Astrocyte of the spinal cord (primary cell): ENCODE measurements at places on chromosomes 3 and 15.
A peak's percentile ranks its signal among the peaks of the same experiment; 100 is the strongest.

DNA sequence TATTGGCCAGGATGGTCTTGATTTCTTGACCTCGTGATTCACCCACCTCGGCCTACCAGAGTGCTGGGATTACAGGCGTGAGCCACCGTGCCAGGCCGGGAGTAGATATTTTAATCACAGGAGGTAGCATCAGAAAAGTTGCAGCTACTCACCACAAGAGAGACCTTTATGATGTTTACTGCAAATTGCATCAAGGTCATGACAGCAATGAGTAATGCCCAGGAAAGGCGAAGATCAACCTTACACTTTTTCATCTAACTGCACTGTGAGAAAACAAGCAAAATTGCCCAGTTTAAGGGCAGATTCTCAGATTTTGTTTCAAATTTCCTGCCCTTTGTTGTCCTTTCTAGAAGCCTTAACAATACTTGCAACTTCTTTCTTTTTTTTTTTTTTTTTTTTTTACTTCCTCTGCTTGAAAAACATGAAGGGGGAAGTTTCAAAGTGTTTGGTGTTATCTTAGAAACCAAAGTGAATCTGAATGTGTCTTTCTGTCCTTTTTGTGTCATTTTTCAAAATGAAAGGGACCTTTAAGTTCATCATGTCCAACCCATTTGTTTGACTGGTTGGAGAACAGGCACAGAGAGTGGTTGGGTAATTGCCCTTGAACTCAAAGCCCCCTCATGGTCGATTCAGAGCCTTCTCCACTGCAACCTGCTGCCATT is 25.0 kb downstream of the TGFBR2 start:
- no peak for DNase-seq

DNA sequence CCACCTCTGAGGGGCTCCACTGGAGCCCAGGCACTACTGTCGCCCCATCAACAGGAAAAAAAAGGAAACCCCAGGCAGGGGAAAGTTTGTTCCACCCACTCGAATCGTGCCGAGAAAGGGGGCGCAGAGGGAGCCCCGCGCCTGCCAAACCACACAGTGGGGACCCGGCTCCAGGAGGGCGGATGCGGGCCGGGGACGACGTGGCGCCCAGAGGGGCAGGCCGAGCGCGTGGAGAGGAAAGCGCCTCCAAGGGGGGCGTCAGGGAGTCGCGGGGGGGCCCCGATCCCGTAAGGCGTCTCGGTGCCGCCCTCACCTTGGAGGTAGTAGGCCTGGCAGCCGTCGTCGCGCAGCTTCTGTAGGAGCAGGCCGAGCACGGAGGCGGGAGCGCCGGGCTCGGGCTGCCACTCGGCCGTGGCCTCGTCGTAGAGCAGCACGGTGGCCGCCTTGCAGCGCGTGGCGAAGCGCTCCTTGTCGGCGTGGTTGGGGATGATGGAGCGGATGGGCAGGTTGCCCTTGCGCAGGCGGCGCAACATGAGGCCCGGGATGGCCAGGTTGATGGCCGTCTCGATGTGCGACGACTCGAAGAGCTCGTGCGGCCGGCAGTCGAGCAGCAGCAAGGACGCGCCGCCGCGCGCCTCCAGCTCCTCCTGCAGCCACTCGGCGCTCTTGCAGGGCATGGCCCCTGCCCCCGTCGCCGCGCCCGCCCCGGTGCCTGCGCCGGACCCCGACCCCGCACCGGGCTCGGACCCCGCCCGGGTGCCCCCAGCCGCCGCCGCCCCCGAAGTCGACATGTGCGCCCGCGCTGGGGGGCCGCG is 627 bp downstream of the DUSP7 start:
- peak; percentile 42 for DNase-seq

DNA sequence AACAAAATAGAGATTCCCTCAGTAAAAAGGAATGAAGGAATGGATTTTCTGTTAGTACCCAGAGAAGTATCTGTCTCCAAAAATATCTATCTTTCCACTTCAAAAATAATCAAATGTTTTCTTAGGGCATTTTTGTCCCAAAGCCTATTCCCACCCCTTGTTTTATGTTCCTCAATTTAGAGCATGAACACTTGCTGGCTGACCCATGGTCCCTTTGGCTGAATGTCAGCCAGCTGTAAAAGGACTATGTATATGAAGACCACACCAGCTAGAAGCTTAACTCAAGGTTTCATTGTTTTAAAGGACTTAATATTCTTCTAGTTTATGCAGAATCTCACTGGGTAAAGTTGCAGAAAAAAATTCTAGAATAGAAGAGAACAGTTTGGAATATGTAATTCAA is 931.2 kb downstream of the MCTP2 start:
- DNase-seq, result peak; percentile 78

DNA sequence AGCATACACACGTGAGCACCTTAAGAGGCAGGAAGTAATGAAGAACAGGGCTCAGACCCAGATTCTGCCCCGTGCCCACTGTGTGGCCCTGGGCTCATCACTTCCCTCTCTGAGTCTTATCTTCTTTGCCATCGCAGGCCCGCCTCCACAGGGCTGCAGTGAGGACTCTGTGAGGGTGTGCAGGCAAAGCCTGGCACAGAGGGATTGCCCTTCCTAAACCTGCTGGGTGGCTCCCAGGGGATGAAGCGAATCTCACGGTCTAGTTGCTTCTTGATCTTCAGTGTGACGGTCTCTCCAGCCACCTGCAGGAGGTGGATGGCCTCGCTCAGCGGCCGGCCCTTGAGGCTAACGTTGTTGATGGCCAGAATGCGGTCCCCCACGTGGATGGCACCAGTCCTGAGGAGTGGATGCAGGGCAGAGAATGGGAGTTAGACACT is 32.8 kb downstream of the GRIP2 start:
- DNase-seq, result no peak

DNA sequence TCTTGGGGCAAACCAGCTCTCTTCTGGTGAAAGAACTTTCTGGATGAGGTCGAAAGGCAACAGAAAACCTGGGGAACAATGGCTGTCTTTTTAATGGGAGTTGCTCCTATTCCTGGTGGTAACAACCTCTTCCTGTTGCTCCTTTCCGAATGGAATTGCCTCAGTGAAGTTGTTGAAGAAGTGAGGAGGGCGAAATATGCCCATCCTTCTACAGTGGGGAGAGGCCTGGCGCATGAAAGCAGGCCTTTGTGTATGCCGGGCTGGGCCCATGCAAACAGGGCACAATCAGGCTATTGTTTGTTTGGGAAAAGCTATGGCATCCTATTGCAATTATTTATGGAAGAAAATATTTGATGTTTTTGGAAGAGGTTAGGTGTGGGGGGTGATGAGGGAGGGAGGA is 166.9 kb downstream of the IGF1R start:
- DNase-seq, result no peak

- DNase-seq, result no peak
Measured at GRCh38 chr3:125582707-125583106, 12.6 kb downstream of the OSBPL11 start.

GRCh38 chr3:156382458-156383346 is 172.2 kb downstream of the SSR3 start:
- DNase-seq, result peak; percentile 33

GRCh38 chr3:139558351-139559266 is 19.1 kb upstream of the RBP1 start:
- DNase-seq, result no peak

GRCh38 chr15:62740141-62741004 is 302.2 kb upstream of the TPM1 start:
- no peak for DNase-seq

- DNase-seq, result no peak
Measured at GRCh38 chr3:158560979-158561378, 10.0 kb upstream of the MLF1 start.

GRCh38 chr3:176867681-176868663 is 329.3 kb downstream of the TBL1XR1 start:
- no peak for DNase-seq

- no peak for DNase-seq
Measured at GRCh38 chr15:38872732-38873131, 308.1 kb upstream of the RASGRP1 start.

- DNase-seq, result no peak
Measured at GRCh38 chr3:6060251-6060650, 800.7 kb upstream of the GRM7 start.

GRCh38 chr3:141839389-141839788 is 37.1 kb upstream of the ATP1B3 start:
- DNase-seq, result no peak

DNA sequence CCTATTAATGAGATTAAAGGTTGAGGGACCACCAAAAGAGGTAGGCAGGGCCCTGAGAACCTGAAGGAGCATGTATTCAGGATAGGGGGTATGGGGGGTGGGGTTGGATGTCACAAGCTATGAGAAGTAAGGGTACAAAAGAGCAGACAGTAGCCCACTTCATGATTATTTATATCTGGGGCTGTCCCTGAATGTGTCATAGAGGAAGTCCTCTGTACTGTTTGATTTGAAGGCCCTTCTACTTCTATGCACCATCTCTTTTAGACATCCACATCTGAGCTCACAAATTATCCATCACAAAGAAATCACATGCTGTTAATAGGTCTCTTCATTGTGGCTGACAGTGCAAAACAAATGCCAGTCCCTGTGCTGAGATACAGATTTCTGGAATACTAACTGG is 68.6 kb downstream of the FHIT start:
- no peak for DNase-seq

- peak; percentile 87 for DNase-seq
Measured at GRCh38 chr3:64340641-64341101, 115.4 kb upstream of the PRICKLE2 start.

- no peak for DNase-seq
Measured at GRCh38 chr3:46860017-46860809, 3.0 kb downstream of the MYL3 start.

- peak; percentile 7 for DNase-seq
Measured at GRCh38 chr3:14879211-14879874, 60.6 kb downstream of the FGD5 start.

- no peak for DNase-seq
Measured at GRCh38 chr3:62922326-62922725, 47.1 kb upstream of the CADPS start.

DNA sequence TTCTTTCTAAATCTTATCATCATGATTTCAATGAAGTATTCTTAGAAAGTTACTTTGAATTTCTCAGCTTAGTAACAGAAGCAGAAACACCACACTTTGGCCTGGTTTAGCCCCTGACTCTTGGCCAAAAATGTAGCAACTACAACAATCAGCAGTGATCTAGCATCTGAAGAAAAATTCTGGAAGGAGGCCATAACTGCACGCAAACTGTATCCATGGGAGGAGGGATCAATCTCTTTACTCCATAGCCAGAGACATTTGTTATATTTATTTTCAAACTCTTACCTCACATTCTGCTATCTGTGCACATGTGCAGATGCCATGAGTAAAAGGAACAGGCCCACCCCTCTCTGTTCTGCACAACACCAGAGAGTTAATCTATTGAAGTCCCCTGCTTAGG is 251.0 kb upstream of the P2RY1 start:
- peak; percentile 19 for DNase-seq

GRCh38 chr3:47079432-47079831 is 84.5 kb downstream of the SETD2 start:
- no peak for DNase-seq

DNA sequence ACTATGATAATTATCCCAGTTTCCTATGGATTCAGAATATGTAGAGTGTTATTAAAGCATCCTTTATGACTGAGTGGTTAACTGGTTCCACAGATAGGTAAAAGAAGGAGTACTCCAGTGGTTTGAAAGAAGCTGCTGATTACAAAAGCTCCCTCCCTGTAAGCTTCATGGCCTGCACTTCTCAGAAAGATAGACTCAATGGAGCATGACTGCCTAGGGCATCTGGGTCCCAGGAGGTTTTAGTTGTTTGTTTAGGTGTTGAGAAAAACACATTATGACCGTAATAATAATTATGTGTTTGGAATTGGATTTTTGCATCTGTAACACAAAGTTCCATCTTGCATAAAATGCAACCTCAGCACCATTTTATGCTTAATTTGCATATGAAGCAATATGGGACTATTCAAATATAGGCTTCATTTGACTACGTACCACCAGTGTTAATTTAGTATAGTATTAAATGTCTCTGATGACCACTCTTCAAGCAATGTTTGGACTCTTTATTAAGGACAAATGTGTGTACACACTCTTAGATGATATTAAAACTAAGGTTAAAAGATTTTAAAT is 121.1 kb downstream of the ROBO2 start:
- DNase-seq, result no peak

- DNase-seq, result peak; percentile 36
Measured at GRCh38 chr3:71172951-71173350, 410.6 kb downstream of the FOXP1 start.

DNA sequence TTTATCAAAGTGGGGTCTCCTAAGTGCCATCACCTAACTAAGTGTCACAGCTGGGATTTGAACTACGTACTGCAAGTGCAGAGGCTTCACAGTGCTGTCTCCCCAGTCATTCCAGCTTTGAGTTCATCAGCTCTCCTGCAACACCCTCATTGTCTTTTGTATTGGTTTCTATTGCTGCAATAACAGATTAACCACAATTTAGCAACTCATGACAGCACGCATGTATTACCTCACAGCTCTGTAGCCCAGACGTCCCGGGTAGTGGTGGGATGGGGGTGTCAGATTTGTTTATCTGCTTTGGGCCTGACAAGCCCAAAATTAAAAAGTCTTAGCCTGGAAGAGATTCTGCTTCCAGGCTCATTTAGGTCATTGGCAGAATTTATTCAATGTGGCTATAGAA is 220.5 kb upstream of the LRRN1 start:
- no peak for DNase-seq

DNA sequence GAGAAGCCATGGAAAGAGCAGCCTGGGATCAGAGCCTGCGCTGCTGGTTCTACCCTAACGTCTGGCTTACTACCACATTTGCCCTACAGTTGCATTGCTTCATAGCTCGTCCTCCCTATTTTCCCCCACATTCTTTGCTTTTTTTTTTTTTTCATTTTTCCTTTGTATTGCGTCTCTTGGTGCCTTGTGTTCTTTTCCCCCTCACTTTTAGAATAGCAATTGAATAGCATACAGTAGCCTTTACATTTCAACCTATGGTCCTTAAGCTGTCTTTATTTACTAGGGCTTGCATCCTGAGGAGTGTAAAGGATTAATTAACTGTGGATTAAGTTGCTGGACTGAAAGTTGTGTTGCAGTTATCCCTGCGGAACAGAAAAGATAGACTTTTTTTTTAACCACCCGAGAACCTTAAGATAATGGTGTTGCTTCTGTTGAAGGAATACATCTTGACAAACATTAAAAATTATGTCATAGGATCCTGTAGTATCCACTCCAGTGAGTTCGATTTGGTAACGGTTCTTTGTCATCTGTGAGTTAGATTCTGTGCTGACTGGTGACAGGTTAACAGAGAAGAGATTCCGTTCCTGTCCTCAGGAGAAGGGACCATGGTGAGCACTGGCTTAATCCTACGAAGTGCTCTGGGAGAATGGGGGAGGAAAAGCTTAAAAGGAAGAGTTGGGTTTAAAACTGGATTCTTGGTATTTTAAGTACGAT is 417.4 kb upstream of the NAALADL2 start:
- peak; percentile 48 for DNase-seq

- DNase-seq, result no peak
Measured at GRCh38 chr3:133169331-133170068, 131.3 kb downstream of the TMEM108 start.

- no peak for DNase-seq
Measured at GRCh38 chr15:93803421-93804152, 427.8 kb upstream of the MCTP2 start.

GRCh38 chr15:49199666-49200065 is 29.6 kb downstream of the GALK2 start:
- no peak for DNase-seq
